Activated T-helper 2 cell treated with anti-CD3 and anti-CD28 coated beads, Interferon-gamma antibody, Interleukin-2, Interleukin-4, amounts not matched to agents 10 μg/mL and 5 μg/mL and 100 μg/mL, durations not matched to agents 14 hours and 24 hours and 36 hours (primary cell): ENCODE measurements at places on chromosomes 4 and X. TPM values are rescaled to one million over a fixed set of nuclear protein-coding genes. Genes with fewer than 3 reads are reported as not detected.

SYNPO2 gene
- total RNA-seq, result 0.09 TPM in 2 replicates

TMEM156 gene
- 17.6 and 17.8 TPM in 2 replicates for total RNA-seq

STK26 gene
- 108 and 115 TPM in 2 replicates for total RNA-seq

CYSLTR1 gene
- 9.7 and 10.2 TPM in 2 replicates for total RNA-seq

IL1RAPL1 gene
- not detected in 2 replicates for total RNA-seq

MAGEB2 gene
- not detected in 2 replicates for total RNA-seq

RNF212 gene
- total RNA-seq, result 0.62 and 0.85 TPM in 2 replicates

SLITRK4 gene
- not detected in 2 replicates for total RNA-seq

SPATA18 gene
- 0.16 TPM in 1 of 2 replicates, not detected in the other for total RNA-seq

FOXR2 gene
- not detected in 2 replicates for total RNA-seq

LRP2BP gene
- total RNA-seq, result 0.55 and 0.67 TPM in 2 replicates

MAGIX gene
- 1.6 and 2.1 TPM in 2 replicates for total RNA-seq

GLRA2 gene
- not detected in 2 replicates for total RNA-seq

RTL3 gene
- not detected in 2 replicates for total RNA-seq

IL2 gene
- 95.9 and 101 TPM in 2 replicates for total RNA-seq

NAP1L2 gene
- total RNA-seq, result 2.1 TPM in 2 replicates

MAOA gene
- 202 and 207 TPM in 2 replicates for total RNA-seq

CCDC160 gene
- 0.14 TPM in 1 of 2 replicates, not detected in the other for total RNA-seq

SFRP2 gene
- not detected in 2 replicates for total RNA-seq

CITED1 gene
- not detected in 2 replicates for total RNA-seq

CT45A1 gene
- total RNA-seq, result not detected in 2 replicates

MEPE gene
- not detected in 2 replicates for total RNA-seq

GAGE2A gene
- total RNA-seq, result not detected in 2 replicates

TLR6 gene
- total RNA-seq, result 0.37 and 0.48 TPM in 2 replicates

AFM gene
- not detected in 2 replicates for total RNA-seq

DGKK gene
- total RNA-seq, result not detected in 2 replicates

TMEM33 gene
- total RNA-seq, result 76.7 and 84.0 TPM in 2 replicates

MAGEA2B gene
- total RNA-seq, result not detected in 2 replicates

RPA4 gene
- total RNA-seq, result 0.74 and 1.3 TPM in 2 replicates

CT45A8 gene
- total RNA-seq, result not detected in 2 replicates

MSANTD1 gene
- 0.64 and 0.68 TPM in 2 replicates for total RNA-seq

CSN1S1 gene
- total RNA-seq, result not detected in 2 replicates

DUSP9 gene
- total RNA-seq, result 0.11 and 0.16 TPM in 2 replicates

CLDN22 gene
- total RNA-seq, result not detected in 2 replicates

GLRA3 gene
- total RNA-seq, result not detected in 2 replicates

SMIM10 gene
- total RNA-seq, result 1.8 and 1.9 TPM in 2 replicates

MORC4 gene
- total RNA-seq, result 5.6 and 5.7 TPM in 2 replicates

HPGD gene
- 0.48 and 1.2 TPM in 2 replicates for total RNA-seq

NAAA gene
- 30.8 and 33.9 TPM in 2 replicates for total RNA-seq

VSIG1 gene
- 0.34 TPM in 1 of 2 replicates, not detected in the other for total RNA-seq

C4orf36 gene
- not detected in 2 replicates for total RNA-seq
